ENCODE measurements at places on chromosomes 1 and 21. TPM values are rescaled to one million over a fixed set of nuclear protein-coding genes. Genes with fewer than 3 reads are reported as not detected.

DNA sequence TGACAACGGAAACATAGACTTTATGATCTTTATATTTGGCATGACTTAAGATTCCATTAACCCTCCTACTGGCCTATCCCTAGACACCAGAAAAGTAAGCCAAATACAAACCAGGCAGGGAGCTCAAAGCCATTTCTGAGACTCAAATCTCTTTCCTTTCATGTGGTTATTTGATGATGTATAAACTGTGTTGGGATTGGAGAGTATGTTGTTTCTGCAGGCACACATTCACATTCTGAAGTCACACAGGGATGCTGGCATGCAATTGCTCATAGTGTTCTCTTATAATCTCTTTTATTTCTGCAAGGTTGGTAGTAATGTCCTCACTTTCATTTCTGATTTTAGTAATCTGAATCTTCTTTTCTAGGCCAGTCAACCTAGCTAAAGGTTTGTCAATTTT lies 5.8 kb downstream of the ZMYND12 start:
- DNase-seq, result no peak

DNA sequence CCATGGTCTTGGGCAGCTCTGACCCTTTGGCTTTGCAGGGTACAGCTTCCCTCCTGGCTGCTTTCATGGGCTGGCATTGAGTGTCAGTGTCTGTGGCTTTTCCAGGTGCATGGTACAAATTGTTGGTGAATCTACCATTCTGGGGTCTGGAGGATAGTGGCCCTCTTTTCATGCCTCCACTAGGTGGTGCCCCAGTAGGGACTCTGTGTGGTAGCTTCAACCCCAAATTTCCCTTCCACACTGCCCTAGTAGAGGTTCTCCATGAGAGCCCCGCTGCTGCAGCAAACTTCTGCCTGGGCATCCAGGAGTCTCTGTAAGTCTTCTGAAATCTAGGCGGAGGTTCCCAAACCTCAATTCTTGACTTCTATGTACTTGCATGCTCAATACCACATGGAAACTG lies 494.5 kb upstream of the LRRC7 start:
- DNase-seq, result no peak

DNA sequence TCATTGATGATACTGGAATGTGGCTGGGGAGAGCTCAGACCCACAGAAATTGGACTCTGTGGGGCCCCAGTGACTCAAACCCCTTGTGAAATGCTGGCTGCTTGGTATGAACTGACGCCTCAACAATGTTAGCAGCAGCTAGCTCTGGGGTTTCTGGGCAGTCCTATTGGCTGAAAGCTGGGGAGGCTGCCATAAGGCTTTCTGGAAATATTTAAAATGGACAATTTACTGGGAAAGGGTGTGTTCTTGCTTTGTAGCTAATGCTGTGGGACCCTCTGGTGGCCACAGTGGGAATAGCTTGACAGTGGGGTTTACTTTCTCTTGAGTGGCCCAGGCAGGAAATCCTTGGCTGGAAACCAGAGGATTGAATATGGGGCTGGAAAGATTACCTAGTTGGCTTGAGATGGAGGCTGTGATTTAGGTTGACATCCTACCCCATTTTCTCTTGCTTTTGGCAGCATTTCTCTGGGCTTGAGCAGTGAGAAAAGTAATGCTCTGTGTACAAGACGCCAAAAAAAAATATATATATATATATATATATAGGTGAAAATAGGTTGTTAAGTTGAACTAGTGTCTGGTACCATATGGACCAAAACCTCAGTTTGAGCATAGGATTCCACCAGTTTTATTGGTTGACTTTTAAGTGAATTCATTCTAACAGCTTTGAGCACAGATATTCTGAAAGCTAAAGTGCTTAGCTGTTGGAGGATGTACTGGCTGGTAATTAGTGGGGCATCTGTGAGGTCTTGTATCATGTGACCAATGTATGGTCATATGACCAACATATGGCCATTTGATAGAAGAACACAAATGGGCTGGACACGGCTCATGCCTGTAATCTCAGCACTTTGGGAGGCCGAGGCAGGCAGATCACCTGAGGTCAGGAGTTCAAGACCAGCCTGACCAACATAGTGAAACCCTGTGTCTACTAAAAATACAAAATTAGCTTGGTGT lies 8.2 kb upstream of the S100A10 start:
- peak; percentile 93 for DNase-seq

- peak; percentile 78 for DNase-seq
Measured at GRCh38 chr1:212488436-212489283, 55.9 kb downstream of the NENF start.

GRCh38 chr1:30358500-30358899 lies 364.9 kb downstream of the MATN1 start:
- no peak for DNase-seq

GRCh38 chr1:220338759-220339158 lies 66.5 kb upstream of the RAB3GAP2 start:
- no peak for DNase-seq

DNA sequence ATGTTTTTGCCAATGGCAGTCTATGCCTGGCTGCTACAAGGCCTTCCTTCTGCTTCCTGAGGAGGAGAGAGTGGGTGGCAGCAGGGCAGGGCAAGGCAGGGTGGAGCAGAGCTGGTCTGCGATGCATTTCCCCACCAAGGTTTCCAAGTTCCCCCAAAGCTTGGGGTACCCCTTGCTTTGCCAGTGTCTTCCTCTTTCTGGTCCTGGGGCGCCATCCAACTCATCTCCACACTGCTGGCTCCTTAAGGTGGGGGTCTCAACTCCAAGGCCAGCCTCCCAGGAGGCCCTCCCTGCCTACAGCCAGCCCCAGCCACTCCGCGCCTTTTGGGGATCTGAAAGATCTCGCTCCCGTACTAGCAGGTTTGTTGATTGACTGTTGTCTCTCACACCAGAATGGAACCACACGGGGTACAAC lies 3.9 kb upstream of the SKI start:
- no peak for DNase-seq

GRCh38 chr21:42003051-42003461 lies 7.1 kb downstream of the ZBTB21 start:
- no peak for DNase-seq

- DNase-seq, result peak; percentile 73
Measured at GRCh38 chr21:44709426-44710293, 1.7 kb downstream of the TSPEAR start.

DNA sequence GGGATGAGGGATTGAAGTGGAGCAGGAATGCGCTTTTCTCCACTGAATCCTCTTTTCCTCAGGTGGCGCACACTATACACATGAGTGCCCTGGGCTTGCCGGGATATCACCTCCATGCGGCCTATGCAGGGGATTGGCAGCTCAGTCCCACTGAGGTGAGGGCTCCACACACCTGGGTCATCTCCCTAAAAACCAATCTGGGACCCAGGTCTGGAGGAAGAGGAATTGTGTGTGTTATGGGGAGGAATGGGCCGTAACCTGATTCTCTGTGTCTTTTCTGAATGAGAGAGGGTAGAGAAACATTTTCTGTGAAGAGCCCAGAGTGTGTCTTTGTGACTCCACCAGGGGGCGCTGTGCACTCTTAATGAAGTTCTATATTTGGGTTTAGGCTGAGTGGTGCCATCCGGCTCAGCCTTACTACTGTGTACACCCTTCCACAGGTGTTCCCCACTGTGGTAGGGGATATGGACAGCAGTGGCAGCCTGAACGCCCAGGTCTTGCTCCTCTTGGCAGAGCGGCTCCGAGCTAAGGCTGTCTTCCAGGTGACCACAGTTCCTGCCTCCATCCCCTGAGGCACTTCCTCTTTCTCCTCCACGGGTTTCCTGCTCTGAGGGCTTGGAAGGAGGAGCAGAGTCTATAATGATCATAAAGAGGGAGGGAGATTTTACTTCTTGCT lies 1.5 kb downstream of the TOMM40L start:
- DNase-seq, result peak; percentile 95

DNA sequence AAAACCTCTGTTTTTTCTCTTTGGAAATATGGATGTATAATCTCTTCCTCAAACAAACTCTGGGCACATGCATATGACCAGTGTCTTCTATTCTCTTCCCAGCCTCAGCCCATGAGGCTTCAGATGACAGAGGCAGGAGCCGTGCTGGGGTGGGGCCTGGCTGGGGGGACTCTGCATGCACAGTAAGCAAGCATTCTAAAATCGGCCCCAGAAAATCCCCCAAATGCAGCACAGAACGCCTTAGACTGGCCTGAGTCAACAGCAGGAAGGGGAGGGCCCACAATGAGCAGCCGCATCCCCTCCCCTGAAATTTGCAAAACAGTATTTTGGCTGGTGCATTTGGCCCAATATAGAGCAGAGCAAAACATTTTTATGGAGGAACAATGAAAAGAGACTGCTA lies 47.8 kb downstream of the ITPKB start:
- DNase-seq, result no peak

- DNase-seq, result no peak
Measured at GRCh38 chr1:108708691-108709660, 3.7 kb upstream of the FNDC7 start.

- DNase-seq, result no peak
Measured at GRCh38 chr1:162530307-162530987, 31.1 kb upstream of the UAP1 start.

- no peak for DNase-seq
Measured at GRCh38 chr1:160204526-160205241, 500 bp upstream of the PEA15 start.

GRCh38 chr1:172599912-172600311 lies 59.0 kb upstream of the FASLG start:
- no peak for DNase-seq

DNA sequence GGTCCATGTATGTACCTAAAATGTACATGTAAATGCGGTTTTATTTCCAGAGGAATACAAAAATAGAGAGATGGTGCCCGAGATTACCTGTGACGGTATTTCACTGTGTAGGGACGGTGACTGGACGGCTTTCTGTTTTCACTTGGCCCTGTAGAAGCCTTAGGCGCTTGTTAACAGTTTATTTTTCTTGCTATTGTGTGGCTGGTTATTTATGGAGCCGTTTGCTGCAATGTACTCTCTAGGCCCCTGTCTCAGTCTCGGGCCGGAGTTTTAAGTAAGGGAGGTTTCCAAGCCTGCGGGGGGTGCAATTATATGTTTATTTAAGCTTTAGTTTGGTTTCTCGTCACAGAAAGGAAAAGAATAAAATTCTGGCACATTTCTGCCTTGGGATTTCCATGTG lies 413 bp downstream of the EFCAB7 start:
- no peak for DNase-seq

DNA sequence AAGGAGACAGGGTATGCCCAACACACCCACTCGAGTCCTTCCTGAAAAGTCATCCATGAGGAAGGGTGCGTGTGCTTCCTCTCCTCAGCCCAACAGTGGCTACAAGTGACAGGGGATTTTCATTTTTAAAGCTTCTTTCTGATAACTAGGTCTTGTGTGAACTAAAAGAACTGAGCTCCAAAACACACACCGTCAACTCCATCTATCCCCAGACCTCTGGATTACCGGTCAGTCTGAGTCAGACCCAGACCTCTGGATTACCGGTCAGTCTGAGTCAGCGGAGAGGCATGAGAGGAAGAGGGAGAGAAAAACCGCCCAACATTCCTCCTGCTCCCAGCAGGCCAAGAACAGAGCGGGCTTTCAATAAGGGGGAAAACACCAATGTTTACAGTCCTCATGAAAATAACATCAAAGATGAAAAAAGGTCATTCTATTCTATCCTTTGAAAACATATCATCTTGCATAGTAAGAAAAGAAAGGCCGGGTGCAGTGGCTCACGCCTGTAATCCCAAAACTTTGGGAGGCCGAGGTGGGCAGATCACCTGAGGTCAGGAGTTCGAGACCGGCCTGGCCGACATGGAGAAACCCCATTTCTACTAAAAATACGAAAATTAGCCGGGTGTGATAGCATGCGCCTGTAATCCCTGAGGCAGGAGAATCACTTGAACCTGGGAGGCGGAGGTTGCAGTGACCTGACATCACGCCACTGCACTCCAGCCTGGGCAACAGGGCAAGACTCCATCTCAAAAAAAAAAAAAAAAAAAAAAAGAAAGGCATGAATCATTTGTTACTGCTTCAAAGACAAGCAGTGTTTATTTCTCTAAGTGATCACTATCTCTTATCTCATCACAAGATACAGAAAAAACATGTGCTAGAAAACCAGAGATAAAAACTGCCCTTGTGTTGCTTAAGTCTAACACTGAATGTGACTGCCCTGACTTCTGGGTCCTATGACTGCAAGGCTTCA lies 3.4 kb downstream of the PTTG1IP start:
- peak; percentile 84 for DNase-seq

GRCh38 chr1:205150651-205151428 lies 29.1 kb upstream of the RBBP5 start:
- DNase-seq, result no peak

WARS2 gene
- 10.4 TPM for total RNA-seq

MEGF6 gene
- 223 TPM for total RNA-seq

SLC5A9 gene
- 0.51 TPM for total RNA-seq

CFAP126 gene
- not detected for total RNA-seq

NGF gene
- total RNA-seq, result 10.2 TPM

SLFNL1 gene
- 1.0 TPM for total RNA-seq

PTAFR gene
- 10.4 TPM for total RNA-seq
